GM12892 (cell line): ENCODE measurements at places on chromosomes 11 and 22.

DNA sequence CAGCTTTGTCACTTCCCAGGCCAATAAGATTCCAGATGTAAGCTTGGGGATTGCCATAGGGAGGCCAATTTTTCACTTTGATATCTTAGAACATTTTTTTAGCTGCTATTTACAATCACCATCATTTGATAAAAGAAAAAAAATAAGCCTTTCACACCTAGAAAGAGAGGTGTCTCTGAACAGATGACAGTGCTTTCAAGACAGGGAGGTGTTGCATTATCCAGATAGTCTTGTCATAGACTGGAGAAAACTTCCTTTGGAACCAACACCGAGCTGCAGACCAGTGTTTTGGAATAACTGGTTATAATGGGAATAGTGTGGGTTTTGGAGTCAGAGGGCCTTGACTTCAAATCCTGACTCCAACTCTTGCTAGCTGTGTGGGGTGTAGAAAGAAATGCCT lies 101.0 kb downstream of the SLC1A2 start:
- DNase-seq, result no peak

DNA sequence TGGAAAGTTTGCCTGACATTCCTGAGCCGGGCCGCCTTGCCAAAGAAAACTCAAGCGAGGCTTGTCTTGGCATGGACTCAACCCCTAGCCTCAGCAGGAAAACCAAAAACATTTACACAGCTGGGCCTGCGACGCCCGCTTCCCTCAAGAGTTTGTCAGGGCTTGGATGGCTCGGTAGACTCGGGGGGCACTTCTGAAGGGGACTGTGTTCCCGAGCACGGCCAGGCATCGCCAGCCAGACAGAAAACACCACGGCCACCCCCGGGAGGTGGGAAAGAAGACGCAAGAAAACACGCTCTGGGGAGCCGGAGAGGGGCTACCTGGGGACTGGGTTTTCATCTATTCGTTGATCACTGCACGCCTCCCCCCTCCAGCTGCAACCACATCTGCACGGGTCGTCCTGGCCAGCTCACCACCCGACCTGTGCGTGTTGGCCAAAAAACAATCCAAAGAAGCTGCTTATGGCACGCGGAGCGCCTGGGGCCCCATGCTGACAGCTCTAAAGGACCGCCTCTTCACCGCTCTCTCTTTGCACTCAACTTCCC lies 380.7 kb downstream of the MN1 start:
- no peak for DNase-seq

DNA sequence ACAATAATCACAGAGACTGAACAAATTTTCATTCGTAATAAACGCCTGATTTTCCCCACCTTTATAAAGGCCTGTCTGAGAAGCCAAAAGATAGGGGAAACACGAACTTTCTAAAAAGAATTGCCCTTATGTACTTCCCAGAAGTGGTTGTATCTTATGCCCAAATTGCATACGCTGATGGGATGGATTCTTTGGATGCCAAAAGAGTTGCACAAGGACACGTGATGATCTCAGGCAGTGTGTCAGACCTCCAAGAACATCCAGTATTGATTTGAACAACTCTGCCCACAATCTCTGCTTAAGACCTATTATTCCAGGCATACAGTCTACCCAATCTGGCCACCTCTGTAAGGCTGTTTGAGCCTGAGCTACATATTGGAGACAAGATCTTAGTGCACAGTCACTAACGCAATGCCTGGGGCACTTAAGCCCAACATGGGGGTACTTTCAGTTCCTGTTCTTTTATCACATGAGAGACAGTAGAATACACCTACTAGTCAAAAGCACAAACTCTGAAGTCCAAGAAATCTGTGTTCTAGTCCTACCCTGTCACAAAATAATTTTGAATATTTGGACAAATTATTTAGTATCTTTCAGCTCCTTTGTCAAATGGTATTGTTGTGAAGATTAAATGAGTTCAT lies 38.9 kb downstream of the OR10A6 start:
- DNase-seq, result no peak

- DNase-seq, result no peak
Observed at GRCh38 chr11:35163209-35163608, 24.2 kb downstream of the CD44 start.

DNA sequence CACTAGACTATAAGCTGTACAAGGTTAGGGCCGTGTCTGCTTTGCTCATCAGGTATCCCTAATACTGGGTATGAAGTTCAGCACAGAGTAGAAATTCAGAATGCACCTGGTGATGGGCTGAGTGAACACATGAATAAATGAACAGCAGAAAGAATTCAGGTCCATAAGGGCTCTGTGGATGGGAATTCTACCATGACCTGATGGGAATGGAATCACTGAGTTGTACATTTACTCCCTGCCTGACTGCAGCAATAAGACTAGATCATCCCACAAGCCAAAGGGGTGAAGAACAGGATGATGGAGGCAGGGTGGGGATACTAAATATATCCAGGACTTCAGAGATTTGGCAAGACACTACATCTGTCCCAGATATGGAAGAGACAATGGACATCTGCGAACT lies 86.5 kb upstream of the CSNK2A3 start:
- no peak for DNase-seq

GRCh38 chr22:44847892-44848291 lies 95.5 kb downstream of the ARHGAP8 start:
- no peak for DNase-seq

DNA sequence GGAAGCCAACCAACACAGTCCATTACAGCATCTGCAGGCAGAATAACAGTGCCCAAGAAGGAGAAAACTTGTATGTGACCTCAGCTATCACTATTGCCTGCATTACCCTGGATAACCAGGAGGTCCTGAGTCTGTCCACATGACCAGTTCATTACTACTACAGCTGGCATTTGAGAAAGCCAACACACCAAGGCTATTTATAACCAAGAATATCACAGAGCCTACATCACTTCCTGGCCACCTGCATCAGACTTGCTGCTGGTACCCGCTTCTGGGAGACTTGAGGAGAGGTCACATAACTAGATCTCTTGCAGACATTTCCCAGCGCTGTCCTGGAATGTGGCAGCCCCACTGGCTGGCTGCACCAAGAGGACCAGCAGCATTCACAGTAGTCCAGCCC lies 11.1 kb upstream of the OR56B4 start:
- no peak for DNase-seq

DNA sequence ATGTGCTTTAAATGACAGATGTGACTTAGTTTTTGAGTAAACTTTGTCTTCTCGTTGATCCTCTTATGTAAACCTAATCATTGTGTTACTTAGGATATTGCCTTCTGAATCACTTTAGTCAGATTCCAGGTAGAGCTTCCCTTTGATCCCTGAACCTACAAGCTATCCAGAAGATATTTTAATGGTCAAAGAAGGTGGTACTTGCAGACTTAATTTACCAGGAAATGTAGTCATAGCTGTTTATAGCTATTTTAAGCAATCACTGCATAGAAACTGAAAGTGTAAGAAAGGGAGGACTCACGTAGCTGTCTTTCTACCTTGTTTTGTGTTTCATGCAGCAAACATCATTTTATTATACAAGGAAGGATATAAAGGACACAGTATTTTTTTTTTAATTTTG lies 189.5 kb downstream of the DDX10 start:
- DNase-seq, result no peak

DNA sequence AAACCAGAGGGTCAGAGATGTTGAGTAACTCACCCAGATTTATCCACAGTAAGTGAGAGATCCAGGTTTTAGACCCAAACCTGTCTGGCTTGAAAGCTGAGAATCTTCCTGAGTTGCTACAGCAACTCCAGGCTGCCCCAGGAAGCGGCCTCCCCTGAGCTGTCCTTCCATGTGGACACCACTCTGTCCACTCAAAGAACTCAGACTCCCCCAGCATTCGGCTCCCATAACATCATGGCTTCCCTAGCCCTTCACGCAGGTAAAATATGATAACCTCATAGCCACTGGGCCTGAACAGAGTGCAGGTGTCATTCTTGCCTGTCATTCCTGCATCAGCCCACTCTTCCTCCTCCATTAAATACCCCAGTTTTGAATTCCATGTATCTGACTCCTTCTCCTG lies 657.8 kb downstream of the TBC1D22A start:
- no peak for DNase-seq

DNA sequence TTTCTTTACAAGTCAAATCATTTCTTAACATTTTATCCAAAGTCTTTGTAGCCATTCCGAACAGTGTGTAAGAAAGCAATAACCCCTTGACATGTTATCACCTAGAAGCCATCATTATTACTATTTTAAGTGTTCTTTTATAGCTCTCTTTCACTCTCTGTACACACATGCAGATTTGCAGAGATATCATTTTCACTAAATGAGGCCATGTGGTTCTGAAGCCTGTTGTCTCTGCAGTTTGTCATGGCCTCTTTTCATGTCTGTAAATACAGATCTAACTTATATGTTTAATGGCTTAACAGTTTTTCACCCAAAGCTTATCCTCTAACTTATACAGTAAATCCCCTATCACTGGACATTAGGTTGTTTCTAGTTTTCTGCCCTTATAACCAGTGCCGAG lies 166.8 kb downstream of the MYO18B start:
- DNase-seq, result no peak

- no peak for DNase-seq
Observed at GRCh38 chr11:71450939-71451338, 2.1 kb upstream of the NADSYN1 start.

DNA sequence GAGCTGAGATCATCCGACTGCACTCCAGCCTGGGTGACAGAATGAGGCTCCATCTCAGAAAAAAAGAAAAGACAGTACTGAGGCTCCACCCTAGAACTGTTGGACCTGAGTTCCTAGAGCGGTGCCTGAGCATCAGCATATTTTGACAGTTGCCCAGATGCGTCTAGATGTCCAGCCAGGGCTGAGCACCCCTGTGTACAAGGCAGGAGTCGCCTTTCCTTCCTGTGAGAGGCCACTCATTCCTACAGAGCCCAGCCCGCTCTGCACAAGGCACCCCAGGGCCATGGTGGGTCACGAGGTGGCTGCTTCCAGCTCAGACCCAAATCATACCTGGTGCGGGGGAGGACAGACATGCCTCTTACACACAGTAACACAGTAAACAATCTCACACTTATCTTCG lies 15.9 kb downstream of the SAMM50 start:
- no peak for DNase-seq

- no peak for DNase-seq
Observed at GRCh38 chr11:45217991-45218390, 68.2 kb downstream of the SYT13 start.

- no peak for DNase-seq
Observed at GRCh38 chr11:35583126-35583525, 35.1 kb upstream of the FJX1 start.

DNA sequence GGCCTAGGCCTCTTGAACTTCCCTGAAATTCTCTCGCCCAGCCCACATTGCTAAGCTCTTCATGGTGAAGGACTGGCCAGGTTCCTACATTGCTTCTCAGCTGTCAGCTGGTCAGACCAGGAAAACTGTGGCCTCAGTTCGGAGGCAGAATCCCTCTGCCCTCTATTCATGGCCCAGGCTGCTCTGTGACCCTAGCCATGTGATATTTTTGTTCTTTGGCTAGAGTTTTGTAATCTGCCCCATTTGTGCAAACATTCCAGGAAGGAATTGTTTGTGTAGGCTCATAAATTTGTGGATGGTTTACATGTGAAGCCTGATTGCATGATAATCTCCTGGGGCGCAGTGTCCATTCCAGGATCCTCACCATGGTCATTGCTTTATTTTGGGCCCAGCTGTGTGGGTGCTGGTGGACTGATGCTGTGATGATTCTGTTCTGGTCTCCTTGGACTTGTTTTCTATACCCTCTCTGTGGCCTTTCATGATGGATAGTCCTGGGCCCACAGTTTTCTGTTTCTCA lies 149.1 kb upstream of the E2F8 start:
- no peak for DNase-seq

- DNase-seq, result no peak
Observed at GRCh38 chr22:45238076-45238956, 2.4 kb downstream of the KIAA0930 start.

- DNase-seq, result no peak
Observed at GRCh38 chr11:30291331-30291730, 31.6 kb upstream of the ARL14EP start.
